ENCODE measurements at places on chromosomes 3 and 15.

DNA sequence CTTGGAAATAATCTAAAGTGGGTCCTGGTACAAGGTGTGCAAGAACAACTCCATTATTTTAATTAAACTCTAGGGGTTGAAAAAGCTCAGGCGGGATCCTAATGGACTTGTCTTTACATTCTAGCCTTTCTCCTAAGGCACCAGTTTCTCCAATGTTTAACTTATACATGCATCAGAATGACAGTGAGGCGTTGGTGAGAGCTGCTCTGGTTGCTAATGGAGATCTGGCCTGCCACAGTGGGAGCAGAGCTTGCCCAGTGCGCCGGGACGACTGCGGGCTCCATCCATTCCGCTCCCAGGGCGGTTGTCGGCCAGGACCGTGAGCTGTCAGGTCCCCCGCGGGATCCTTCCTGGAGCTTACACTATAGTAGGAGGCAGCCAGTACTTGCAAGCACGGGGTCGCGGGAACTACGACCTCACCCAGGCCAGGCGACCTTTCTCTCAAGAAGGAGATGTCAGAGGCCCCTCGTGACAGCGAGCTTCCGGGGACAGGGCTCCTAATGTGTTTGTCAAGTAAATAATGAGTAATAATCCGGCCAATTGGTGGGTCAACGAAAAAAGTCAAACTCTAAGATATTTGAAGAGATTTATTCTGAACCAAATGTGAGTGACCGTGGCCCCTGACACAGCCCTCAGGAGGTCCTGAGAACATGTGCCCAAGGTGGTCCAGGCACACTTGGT, 991 bp upstream of the HIGD1A start:
- DNase-seq = no peak

- DNase-seq = no peak
These were observed 134.0 kb downstream of the IL5RA start for GRCh38 chr3:2976212-2976611.

GRCh38 chr15:74184582-74185091, 11.1 kb downstream of the ISLR start:
- no peak for DNase-seq

DNA sequence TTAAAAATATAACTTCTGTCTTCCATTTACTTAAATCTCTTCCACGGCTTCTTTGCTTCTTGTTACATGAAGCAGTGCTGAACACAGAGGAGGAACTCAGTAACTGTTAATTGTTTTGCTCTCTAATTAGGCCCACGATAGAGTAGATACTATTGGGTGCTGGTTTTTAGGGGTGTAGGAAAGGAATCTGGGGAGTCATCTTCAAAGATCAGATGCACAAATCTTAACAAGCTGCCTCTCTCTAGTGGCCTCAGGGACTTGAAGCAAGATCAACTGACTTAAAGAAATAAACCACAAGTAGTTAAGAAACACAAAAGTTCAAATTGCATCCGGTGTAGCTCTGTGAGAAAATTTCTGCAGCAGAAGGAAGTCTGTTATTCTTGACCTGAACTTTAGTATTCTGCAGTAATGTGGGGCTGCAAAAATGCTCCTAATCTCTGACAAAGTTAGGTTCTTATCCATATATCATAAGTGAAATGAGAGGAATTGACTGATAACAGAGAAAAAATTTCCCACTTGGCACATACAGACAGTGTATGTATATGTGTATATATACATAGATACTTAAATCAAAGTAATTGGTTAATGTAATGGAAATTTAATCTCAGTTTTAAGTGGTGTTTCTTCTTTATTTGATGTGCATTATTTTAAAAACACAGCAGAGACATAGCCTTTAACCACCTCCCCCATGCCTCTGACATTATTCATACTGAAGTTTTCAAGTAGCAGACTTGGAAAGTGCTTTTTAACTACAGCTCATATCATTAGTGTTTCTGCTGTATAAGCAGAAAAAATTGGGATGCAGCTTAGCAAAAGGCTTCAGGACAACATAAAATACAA, 51.8 kb downstream of the CHST2 start:
- DNase-seq = peak; percentile 74
